Left renal pelvis (tissue), 4 donors: ENCODE measurements at places on chromosomes 12 and 14. TPM values are rescaled to one million over a fixed set of nuclear protein-coding genes. Genes with fewer than 3 reads are reported as not detected.

The MAP3K12 gene
- 32.2 TPM for polyA plus RNA-seq

The SLC10A1 gene
- not detected for polyA plus RNA-seq

The SPRING1 gene
- 32.1 TPM for polyA plus RNA-seq

The ZC2HC1C gene
- polyA plus RNA-seq = 9.5 TPM

The PCED1B gene
- 1.5 TPM for polyA plus RNA-seq

The BIN2 gene
- polyA plus RNA-seq = 4.0 TPM

The GALNT6 gene
- polyA plus RNA-seq = 6.1 TPM

The TUNAR gene
- 4.0 TPM for polyA plus RNA-seq

The ZDHHC22 gene
- polyA plus RNA-seq = 1.1 TPM

The POTEG gene
- not detected for polyA plus RNA-seq

The HOXC13 gene
- polyA plus RNA-seq = not detected

The SYCP3 gene
- 2.0 TPM for polyA plus RNA-seq

The TMX1 gene
- polyA plus RNA-seq = 54.8 TPM

The ANKS1B gene
- 6.3 TPM for polyA plus RNA-seq

The RNASE1 gene
- polyA plus RNA-seq = 154 TPM

The VDR gene
- polyA plus RNA-seq = 3.5 TPM

The GLI1 gene
- 22.9 TPM for polyA plus RNA-seq

The GLT1D1 gene
- polyA plus RNA-seq = 2.0 TPM

The MMAB gene
- 21.2 TPM for polyA plus RNA-seq

The SMOC1 gene
- polyA plus RNA-seq = 2.0 TPM

The FOXN4 gene
- polyA plus RNA-seq = 3.5 TPM

The PIANP gene
- polyA plus RNA-seq = 14.0 TPM

The PLCZ1 gene
- 0.61 TPM for polyA plus RNA-seq
